Activated effector memory CD4-positive, alpha-beta T cell treated with Interleukin-2 at 50 U/mL for 16 hours (primary cell): ENCODE measurements at places on chromosomes 16 and 17.
A peak's percentile ranks its signal among the peaks of the same experiment; 100 is the strongest.

GRCh38 chr17:28843816-28844148 is 1.2 kb upstream of the FAM222B start:
- DNase-seq: no peak

DNA sequence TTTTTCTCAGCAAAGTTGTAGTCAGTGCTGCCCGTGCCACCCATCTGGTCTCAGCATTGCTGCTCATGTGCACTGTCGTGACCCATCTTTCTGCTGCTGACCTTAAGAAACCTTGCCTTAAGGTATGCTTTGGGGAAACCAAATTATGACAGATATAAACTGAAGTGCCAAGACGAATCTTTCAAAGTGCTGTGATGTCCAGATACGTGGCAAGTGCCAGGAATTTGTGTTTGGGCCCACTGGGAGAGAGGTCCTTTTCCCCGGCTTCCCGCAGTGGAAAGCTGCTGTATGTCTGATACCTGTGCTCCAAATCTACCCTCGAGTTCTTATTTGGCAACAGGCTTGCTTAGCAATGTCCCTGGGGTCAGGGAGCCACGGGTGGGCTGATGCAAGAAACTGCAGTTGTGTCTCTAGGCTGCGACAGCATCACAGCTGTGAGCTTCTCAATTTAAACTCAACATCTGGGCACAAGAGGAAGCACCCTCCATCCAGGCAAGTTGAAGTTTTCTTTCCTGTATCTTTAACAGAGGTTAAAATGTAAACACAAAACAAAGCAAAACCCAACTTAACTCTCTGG is 30.3 kb upstream of the TOX3 start:
- no peak for DNase-seq

GRCh38 chr16:87924041-87924810 is 12.1 kb downstream of the CA5A start:
- no peak for DNase-seq

DNA sequence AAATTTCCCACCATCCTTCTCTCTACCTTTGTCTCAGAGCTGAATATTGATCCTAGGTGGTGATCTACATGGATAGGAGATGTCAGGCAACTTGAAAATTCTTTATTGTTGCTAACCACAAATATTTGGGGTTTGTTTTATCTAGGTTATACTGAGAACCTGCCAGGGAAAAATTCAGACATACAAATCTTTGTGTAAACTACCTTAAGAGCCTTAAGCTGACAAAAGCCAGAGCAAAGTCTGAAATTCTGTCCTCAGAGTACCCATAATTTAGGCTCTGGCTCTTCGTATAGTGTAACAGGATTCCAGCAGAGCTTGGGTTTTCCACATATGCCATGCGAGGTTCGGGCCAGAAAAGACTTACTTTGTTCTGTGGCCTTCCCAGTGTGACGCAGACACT is 406.7 kb upstream of the MAF start:
- no peak for DNase-seq

DNA sequence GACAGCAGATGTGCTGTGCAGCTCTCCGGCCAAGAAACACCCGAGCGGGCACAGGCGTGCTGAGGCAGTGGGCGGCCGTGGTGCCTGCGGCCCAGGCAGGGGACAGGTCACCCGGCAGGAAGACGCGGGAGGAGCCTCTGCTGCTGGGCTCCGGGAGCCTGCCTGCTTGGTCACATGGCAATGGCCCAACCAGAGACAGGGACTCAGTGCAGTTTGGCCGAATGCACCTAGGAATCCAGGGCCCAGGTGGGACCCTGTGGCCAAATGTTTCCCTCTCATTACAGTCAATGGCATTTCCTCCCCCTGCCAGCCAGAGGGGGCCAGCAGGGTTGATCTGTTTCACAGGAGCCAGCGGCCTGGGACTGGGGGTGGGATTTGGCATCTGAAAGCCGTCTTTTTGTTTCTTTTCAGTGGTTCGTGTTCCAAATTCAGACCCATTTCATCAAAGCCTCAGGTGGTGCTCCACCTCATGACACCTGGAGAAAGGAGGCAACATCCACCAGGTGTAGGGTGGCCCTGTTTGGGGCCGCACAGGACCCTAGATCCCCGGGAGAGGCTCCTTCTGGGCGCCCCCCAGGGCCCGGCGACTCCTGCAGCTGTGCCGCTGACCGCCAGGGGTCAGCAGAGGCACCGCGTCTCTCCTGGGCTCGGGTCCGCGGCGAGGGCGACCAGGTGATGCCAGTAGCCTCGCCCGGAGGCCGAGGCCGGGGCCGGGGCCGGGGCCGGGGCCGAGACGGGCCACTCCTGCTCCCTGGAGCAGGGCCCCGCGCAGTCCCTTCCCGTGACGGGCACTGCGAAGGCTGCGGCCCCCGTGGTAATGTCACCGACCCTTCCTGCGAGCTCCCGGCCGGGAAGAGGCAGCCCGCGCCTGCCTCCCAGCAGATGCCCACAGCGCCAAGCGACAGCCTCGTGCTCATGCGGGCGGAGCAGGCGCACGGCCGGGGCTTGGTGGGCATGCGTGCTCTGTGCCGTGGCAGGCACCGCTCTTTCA is 118.5 kb downstream of the C16orf78 start:
- DNase-seq: peak; percentile 8

DNA sequence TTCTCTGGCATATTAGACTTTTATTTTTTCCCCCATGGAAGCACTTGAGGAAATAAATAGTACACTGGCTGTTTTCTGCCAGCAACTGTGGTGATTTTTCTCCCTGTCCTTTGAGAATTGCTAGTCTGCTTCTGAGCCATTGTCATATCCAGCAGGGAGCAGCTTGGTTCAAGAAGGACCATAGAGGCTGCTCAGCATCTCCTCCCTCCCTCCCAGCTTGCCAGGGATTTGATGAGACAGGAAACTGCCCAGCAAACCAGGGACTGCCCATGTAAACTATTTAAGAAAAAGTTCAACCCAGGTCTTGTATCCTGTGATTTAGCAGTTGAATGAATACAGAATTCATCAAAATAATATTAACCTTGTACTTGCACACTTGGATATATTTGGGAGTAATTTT is 39.5 kb downstream of the CYB5B start:
- no peak for DNase-seq

DNA sequence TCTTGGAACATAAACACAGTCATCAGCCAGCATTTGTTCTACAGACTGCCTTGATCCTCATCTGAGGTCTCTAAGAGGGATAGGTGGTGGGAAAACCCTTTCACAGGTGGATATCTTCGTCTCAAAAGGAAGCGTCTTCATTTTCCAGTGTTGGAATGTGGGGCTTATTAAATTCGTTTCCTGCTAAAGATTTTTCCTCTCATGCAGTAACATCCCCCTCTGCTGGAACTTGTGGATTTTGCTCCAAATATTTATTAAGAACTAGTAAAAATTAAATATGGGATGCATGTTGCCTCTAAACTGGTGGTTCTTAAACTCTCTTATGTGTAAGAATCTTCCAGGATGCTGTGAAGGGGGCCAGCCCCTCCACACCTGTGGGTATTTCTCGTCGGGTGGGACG is 20.1 kb upstream of the MLYCD start:
- no peak for DNase-seq

DNA sequence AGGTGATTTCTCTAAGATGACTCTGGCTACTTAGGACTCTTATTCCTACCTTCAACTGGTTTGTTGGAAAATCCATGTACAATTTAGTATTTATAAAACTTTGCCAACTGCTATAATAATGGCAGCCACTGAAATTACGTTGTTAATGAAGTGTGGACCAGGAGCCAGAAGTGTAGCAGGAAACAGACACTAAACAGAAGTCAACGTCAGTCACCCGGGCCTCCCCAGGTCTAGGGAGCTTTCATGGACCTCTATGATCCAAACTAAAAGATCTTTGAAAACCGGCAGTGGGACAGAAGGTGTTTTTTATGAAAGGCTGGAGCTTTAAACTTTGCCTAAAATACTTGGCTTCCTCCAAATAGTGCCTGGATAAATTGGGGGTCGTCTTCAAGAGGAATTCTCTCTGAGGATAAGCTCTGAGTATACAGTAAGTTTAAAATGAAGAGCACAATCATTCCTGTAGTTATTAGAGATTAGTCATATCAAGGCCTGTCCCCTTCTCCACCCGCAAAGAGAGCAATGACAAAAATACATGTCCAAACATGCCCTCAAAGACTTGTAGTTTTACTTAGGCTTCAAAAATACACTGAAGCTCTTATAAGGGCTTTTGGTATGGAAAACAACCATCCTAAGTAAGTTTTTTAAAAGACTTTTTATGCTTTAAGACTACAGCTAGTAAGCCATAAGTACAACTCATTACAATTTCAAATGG is 34.6 kb downstream of the DCUN1D3 start:
- DNase-seq: no peak

DNA sequence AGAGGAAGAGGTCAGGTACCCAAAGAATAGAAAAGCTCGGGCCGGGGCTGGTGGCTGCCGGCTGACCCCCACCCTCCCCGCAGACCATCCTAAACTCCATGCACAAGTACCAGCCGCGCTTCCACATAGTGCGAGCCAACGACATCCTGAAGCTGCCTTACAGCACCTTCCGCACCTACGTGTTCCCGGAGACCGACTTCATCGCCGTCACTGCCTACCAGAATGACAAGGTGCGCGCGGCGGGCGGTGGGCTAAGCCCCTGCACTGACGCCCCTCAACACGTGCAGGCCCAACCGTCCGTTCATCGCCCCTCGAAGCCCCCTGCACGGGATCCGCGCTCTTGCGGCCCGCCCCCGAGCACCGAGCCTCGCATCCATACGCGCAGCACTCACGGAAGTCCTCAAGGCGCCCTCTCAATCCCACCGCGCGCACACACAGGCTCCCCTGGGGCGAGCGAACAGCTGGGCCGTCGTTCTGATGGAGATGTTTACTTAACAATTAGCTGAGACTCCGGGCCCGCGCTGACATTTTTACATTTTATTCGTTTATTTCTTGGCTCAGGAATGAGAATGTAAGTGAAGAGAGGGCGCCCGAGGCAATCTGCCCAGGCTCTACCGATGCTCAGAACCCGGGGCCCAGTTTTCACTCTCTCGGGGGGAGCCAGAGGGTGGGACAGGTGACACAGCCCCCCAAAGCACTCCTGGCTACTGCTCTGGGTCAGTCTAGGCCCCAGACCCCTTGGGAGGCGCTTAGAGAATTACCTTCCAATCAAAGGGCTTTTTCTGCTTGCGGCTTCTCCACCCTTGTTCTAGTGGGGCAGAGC is 3.5 kb downstream of the TBX2 start:
- no peak for DNase-seq

- no peak for DNase-seq
Measured at GRCh38 chr17:16493531-16494046, 1.6 kb upstream of the LRRC75A start.

- no peak for DNase-seq
Measured at GRCh38 chr16:2507052-2507659, 6.6 kb upstream of the ATP6V0C start.

GRCh38 chr17:13593757-13594156 is 8.0 kb downstream of the HS3ST3A1 start:
- no peak for DNase-seq

DNA sequence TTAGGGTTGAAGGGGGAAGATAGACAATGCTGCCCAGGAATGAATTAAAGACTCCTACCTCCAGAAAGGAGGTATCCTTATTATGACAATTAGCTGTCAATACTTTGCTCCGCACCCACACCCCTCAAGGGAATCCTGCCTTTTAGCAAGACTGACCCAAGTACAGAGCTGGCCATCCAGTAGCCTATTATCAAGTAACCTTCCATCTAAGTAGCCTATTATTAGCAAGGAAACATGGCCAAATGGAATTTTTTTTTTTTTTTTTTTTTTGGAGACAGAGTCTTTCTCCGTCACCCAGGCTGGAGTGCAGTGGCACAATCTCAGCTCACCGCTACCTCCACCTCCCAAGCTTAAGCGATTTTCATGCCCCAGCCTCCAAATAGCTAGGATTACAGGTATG is 161.3 kb downstream of the PMP22 start:
- DNase-seq: no peak

DNA sequence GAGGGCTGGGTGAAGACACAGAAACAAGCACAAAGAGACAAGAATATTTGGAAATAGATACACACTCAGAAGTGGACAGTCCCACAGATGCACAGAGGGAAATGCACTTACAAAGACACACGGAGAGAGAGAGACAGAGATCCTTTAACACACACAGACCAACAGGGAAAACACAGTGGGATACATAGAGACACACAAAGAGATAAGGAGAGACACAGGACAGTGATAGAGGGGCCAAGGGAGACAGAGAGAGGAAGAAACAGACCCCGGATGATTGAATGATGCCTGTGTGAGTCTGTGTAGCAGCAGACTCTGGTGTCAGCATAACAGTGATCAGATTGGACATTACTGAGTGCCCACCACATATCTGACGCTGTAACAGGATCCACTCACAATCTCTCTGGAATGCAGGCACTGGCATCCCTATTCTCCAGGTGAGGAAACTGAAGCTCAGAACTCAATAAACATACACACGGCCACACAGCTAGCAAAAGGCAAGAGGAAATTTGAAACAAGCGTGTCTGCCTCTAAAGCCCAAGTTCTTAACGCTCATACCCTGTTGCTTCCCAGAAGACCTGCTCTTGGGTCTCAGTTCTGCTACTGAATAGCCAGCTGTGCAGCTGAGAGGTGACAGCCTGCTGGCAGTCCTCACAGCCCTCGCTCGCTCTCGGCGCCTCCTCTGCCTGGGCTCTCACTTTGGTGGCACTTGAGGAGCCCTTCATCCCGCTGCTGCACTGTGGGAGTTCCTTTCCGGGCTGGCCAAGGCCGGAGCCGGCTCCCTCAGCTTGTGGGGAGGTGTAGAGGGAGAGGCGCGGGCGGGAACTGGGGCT is 186.3 kb upstream of the NLRP1 start:
- DNase-seq: no peak

- DNase-seq: no peak
Measured at GRCh38 chr17:41777574-41778188, 8.8 kb downstream of the JUP start.
